Activated T-cell treated with anti-CD3 and anti-CD28 coated beads, Interleukin-2, amount 50 U/mL, for 72 hours (primary cell): ENCODE measurements at places on chromosomes 2 and 18.
A peak's percentile ranks its signal among the peaks of the same experiment; 100 is the strongest.

DNA sequence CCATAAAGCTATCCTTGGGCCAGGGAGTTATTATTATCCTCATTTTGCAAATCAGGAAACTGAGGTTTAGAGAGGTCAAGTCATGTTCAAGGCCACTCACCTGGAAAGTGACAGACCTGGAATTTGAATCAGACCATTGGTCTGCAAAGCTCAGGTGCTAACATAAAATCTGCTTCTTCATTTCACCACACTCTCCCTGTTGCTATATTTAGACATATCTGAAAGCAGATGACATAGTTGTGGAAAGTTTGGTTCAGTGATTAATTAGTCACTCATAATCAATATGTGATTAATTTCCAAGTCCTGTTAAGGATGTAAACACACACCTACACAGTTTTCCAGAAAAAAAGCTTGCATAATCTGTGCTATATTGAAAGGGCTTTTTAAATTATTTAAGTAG lies 57.4 kb downstream of the LINC00305 start:
- DNase-seq: no peak

DNA sequence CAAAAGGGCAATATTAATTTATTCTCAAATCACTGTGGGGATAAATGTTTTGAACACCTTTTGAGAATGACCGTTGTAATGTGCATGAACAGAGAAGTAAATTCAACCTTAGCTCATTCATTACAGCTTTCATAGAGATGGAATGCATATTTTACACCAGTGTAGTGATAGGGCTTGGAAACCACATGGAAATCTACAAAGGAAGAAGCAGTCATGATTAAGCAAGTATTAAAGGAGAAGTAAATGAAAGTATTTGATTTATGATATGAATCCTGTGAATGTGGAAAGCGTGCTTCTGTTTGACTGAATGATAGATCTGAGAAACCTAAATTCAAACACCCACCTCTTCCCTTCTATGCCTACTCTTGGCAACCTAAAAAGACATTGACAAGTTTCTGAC lies 64.7 kb downstream of the CDH7 start:
- no peak for DNase-seq

- DNase-seq: no peak
Measured at GRCh38 chr2:210461401-210461800, 15.2 kb downstream of the LANCL1 start.

DNA sequence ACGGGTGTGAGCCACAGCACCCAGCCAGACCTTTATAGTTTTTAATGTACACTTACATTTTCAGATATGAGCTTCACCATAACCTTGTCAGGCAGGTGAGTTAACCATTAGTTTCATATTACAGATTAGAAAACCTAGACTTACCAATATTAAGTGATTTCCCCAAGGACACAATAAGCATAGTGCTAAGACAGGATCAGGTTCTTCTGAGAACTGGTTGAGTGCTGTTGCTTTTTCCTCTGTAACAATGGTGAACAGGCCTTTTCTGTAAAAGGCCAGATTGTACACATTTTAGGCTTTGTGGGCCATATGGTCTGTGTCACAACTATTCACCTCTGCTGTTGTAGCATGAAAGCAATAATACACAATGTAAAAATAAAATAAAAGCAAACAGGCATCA lies 332.0 kb downstream of the PIK3C3 start:
- DNase-seq: no peak

DNA sequence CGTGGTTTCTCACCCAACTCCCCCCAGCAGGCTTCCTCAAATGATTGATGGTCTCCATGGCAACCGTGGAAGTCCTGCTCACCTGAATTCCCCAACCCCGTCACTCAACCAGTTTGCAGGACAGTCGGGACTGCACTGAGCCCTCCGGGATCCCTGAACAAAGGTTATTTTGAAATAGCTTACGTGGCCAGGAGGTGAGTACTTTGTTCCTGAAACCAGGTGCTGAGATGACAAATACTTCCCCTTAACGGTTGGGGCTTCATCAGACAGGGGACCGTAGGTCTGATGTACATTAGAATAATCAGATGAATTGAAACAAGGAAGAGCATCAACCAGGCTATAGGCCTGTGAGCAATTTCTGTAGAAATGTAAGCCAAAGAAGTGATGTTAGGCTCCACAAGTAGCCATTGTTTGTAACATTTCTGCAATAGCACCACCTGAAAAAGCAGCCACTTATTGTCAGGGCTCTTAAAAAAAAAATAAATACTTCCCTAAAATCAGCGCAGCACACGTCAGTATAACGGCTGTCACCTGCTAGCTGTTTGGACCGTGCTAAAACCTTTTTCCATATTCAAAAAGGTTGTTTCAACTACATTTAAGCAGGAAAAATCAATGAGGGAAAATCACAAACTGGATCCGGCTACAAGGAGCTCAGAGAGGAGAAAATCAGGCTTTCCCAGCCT lies 206.4 kb upstream of the ID2 start:
- DNase-seq: peak; percentile 55

- DNase-seq: no peak
Measured at GRCh38 chr2:55786280-55786679, 92.6 kb upstream of the PNPT1 start.
